ENCODE measurements at places on chromosomes 16 and 17. TPM values are rescaled to one million over a fixed set of nuclear protein-coding genes. Genes with fewer than 3 reads are reported as not detected.
A peak's percentile ranks its signal among the peaks of the same experiment; 100 is the strongest.

C16orf92 gene
- not detected for polyA plus RNA-seq

NHLRC4 gene
- polyA plus RNA-seq = 2.7 TPM

TMC5 gene
- not detected for polyA plus RNA-seq

NAGPA gene
- 11.8 TPM for polyA plus RNA-seq

C1QBP gene
- 188 TPM for polyA plus RNA-seq

NDRG4 gene
- 9.6 TPM for polyA plus RNA-seq

TGFB1I1 gene
- polyA plus RNA-seq = 13.5 TPM

CLCN7 gene
- 117 TPM for polyA plus RNA-seq

TIMP2 gene
- 42.2 TPM for polyA plus RNA-seq

STH gene
- not detected for polyA plus RNA-seq

GRCh38 chr17:14321476-14321949, 20.6 kb downstream of the HS3ST3B1 start:
- DNase-seq = no peak

DNA sequence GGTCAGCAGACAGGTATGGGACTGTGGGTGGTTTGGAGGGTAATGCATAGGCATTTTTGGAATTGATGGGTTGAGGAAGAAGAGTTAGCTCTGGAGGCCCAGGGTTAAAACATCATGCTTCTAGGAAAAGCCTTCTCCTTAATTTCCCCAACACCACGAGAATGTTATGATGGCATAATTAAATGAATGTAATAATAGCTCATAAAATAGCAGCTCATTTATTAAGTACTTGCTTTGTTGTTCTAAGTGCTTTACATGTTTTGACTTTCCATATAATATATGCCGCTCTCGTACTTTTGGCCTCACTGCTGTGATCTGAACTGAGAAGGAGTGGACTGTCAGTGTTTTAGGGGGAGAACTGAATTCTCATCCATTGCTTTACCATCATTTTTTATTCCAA, 14.3 kb downstream of the LIMD2 start:
- DNase-seq = no peak

- DNase-seq = no peak
These were observed 193.8 kb downstream of the SNX29 start for GRCh38 chr16:12170103-12171040.

- no peak for DNase-seq
These were observed 6.0 kb downstream of the HAGHL start for GRCh38 chr16:732936-733335.

- no peak for DNase-seq
These were observed 18.0 kb downstream of the HDAC5 start for GRCh38 chr17:44105483-44105882.

DNA sequence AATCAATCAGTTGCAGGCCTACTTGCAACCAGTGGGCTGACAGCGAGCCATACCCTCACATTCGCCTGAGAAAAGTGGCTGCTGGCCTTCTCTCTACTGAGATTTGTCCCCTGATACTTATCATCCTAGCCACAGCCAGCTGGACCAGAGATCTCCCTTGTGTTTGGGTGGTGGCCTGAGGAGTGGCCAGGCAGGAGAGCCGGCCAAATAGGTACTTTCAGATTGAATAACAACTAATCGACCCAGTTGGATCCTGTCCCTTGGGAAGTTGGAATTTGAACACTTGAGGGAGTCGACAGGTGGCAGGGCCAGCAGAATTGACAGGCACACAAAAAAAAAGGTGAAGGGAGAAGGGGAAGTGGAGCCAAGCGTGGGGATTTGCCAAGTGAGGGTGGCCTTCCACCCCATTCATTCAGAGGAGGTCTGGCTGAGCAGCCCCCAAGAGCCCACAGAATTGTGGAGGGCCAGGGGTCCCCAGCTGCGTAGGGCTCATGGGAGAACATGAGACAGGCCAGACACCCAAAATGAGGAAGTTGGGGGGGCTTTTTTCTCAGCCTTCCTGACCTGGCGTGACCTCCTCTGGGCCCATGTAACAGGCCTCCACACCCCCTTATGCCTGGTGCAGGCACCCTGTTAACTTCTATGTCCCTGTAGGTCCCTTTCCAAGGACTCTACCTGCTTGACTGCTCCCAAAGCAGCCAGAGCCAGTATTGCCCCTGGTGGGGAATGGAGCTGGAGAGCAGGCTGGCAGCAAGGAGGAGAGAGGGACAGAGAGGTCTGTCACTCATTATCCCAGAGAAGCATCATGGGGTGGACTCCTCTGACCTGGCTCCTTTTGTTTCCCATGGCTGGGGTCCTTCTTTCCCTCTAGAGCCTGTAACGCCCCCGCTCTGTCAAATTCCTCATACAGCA, 2.9 kb upstream of the RANGRF start:
- DNase-seq = no peak

- no peak for DNase-seq
These were observed 9.0 kb upstream of the ST6GALNAC2 start for GRCh38 chr17:76594690-76595089.

GRCh38 chr16:71867939-71868338, 16.0 kb downstream of the ZNF821 start:
- DNase-seq = no peak

GRCh38 chr17:59487161-59487873, 78.1 kb upstream of the DHX40 start:
- no peak for DNase-seq

DNA sequence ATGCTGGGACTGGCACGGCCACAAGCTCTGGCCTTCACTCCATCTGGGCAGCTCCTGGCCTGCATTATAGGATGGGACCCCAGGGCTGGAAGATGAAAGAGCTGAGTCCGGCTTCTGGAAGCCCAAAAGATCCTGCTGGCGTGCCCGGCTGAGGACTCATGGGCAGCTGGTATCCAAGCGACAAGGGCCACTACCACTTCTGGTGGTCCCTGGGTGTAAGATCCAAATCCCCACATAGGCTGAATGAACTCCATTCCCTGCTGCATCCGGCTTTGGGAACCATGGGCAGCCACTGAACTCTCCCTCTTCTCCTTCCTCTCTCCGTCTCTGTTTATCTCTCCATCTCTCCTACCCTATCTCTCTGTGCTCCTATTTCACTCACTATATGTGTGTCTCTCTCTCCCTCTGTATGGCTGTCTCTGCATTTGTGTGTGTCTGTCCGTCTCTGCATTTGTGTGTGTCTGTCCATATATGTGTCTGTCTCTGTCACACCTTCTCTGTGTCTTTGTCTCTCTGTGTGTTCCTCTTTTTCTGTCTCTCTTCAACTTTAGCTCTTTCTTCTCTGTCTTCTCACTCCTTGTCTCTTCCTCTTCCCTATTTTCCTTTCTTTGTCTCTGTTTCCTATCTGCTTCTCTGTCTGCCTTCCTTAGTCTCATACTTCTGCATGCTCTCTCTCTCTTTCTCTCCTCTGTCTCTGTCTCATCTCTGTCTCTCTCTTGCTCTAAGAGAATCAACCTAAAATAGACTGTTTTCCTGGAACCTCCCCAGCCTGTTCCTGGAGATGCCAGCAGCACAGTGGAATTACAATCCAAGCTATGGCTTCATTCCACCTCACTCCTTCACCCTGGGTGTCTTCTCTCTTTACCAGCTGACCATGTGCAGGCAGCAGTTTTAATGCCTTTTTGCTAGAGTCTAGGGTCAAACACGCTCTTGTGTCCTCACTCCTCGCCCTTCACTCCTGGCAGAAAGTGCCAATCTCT, 60.4 kb upstream of the IRX6 start:
- DNase-seq = no peak

DNA sequence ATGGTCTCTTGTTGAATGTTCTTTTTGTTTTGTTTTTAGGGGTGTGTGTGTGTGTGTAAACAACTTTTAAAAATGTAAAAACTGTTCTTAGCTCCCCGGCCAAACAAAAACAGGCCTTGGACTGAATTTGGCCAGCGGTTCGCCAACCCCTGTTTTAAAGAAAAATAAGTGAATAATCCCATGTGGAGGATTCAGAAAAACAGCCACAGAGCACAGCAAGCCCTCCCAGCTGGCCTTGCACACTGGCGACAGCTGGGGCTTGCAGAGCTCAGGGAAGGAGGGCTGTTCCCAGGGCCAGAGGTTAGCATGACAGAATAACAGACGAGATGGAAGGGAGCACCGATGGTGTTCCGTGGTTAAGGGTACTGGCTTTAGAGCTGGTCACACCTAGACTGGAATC, 39.0 kb downstream of the EMP2 start:
- no peak for DNase-seq

- peak; percentile 85 for DNase-seq
These were observed 19.8 kb upstream of the ADCY7 start for GRCh38 chr16:50246299-50247122.

- DNase-seq = no peak
These were observed 14.4 kb downstream of the ASPSCR1 start for GRCh38 chr17:81991684-81992305.

GRCh38 chr17:80859002-80859941, 132.4 kb upstream of the CHMP6 start:
- DNase-seq = peak; percentile 73

GRCh38 chr16:85553436-85554113, 59.5 kb upstream of the GSE1 start:
- peak; percentile 93 for DNase-seq

- DNase-seq = no peak
These were observed 7.7 kb upstream of the SLFN12L start for GRCh38 chr17:35545150-35545549.

GRCh38 chr17:69650881-69651280, 236.4 kb downstream of the MAP2K6 start:
- DNase-seq = no peak

DNA sequence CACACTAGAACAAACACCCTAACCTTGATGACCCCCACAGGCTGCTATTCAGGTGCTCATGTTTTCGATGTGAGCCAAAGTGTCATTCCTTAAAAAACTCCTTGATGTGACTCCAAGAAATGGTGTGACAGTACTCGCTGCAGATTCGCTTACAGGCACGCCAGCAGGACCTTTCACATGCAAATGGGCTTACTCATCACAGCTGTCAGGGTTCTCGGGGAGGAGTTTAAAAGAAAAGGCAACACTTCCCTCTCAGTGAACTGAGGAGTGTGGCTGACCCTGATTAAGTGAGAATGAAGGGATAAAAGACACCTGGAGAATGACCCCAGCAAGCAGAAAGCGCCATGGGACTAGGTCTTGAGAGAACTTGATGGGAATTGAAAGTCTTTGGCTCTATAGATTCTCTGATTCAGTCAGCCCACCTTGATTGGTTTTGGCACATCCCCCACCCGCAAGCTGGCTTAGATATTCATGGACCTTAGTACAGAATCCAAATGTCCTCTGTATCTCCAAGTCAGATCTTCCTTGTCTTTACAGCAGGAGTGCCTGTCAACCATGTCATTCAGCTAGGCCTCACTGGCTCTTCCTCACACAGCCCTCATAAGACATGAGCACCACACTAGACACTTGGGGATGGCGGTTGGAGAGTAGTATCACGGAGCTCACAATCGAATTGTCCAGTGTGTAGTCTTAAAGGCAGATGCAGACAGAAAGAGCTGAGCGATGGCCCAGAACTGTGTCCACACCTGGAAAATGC, 82.6 kb downstream of the HIC1 start:
- DNase-seq = no peak

GRCh38 chr16:55222486-55222885, 101.5 kb upstream of the IRX6 start:
- DNase-seq = no peak

GRCh38 chr17:40821536-40821935, 878 bp downstream of the KRT10 start:
- DNase-seq = no peak

All from spleen (tissue), 13 donors.